ENCODE measurements at places on chromosomes 3 and 15.

GRCh38 chr15:77550301-77551251 is 82.1 kb downstream of the LINGO1 start:
- DNase-seq = no peak

DNA sequence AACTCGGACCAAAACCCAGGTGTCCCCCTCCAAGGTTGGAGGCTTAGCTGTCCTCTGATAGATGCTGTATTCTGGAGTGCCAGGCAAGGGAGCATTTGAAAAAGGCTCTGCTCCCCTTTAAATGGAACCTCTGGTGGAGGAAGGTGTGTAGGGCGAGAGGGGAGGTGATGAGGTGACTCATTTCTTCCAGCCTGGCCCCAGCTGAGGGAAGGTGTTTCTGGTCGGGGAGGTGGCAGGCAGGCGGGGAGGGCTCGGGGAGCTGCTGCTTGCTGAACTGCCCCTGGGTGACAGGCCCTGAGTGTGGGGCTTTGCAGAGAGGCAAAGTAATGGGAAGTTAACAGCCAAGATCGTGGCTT is 18.8 kb downstream of the PSTPIP1 start:
- peak; percentile 53 for DNase-seq

DNA sequence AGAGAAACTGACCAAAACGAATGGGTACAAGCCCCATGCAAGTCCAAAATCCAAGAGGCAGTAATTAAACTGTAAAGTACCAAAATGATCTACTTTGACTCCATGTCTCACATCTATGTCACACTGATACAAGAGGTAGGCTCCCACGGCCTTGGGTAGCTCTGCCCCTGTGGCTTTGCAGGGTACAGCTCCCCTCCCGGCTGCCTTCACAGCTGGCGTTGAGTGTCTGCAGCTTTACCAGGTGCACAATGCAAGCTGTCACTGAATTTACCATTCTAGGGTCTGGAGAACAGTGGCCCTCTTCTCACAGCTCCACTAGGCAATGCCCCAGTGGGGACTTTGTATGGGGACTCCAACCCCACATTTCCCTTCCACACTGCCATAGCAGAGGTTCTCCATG is 308.6 kb downstream of the TBC1D5 start:
- DNase-seq = no peak

GRCh38 chr3:157794771-157795170 is 291.6 kb upstream of the VEPH1 start:
- DNase-seq = no peak

DNA sequence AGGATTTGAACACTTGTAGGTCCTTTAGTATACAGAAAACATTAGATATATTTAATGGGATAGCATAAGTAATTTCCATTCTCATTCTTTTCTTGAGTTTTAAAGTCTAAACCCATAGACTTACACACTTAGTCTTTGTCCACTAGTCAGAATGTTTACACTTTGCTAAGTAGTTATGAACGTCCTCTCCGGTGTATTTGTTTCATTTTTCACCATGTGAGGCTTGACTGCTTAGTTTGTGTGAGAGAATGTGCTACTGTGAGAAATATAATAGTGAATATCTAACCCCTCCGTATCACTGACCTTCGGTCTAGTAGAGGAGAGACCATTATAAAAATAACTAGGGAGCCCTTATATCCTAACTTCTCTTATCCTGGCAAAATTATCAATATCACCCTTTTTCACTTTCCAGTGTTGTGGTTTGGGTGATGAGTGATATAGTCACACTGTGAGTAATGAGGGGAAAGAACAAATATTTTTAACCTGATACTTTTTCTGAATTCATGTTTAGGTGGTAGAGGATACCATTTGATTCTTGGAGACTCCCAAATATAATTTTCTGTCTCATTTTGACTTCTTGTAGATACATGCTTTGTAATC is 122.4 kb downstream of the UBE2E2 start:
- DNase-seq = no peak

DNA sequence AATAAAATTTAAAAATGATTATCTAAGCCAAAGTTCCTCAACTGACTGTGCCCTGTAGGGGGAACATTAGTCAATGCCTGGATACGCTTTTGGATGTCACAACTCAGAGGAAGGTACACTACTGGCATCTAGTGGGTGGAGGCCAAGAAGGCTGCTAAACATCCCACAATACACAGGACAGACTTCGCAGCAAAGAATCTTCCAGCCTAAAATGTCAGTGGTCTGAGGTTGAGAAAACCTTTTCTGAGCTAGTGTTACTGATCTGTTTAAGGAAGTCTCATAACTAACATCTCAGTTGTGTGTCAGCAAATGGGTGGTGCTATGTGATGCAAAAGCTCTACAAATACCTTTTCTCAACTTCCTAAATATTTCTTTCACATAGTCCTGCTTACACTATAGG is 20.9 kb upstream of the LDHAL6B start:
- DNase-seq = no peak

- DNase-seq = no peak
Observed at GRCh38 chr3:192906940-192907339, 10.7 kb downstream of the MB21D2 start.

DNA sequence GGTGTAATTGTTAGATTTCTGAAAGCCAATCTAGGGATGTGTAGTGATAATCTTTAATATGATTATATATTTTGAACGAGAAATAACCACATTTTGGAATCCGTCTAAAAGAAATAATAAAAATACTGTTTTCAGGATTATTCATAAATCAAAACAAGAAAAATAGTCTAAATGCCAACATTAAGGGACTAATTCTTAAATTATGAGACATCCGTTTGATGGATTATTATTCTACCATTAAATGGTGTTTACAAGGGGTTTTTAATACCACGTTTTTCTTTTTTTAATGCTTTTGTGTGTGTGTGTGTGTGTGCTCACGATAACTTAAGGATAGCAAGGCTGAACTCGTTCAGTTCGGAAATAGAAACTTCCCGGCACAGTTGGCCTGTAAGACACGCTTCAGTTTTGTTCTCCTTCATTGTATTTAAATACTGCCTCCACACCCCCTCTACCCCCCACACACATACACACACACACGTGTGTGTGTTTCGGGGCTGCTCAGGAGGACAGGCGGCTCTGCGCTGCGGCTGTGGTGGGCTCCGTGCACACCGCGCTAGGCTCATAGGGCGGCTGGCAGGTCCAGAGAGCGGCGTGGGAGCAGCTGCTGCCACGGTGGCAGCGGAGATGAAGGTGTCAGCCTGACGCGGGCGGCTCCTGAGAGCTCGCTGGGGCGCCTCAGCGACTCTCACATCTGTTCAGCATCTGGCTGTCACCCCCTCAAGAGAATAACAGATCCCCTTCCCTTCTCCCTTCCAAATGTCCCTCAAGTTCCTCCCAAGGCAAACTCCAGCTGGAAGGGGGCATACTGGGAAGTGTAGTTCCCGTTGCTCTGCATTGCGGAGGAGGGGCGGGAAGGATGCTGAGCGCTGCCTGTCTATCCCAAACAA is 23.0 kb upstream of the ANP32A start:
- peak; percentile 10 for DNase-seq

Data from transverse colon (tissue), 4 donors.